Fibroblast of villous mesenchyme (primary cell): ENCODE measurements at places on chromosomes 5 and 9.

- no peak for DNase-seq
Measured at GRCh38 chr9:124613849-124614248, 106.7 kb upstream of the NR5A1 start.

- DNase-seq: no peak
Measured at GRCh38 chr5:97548739-97549080, 365.7 kb upstream of the RIOK2 start.

DNA sequence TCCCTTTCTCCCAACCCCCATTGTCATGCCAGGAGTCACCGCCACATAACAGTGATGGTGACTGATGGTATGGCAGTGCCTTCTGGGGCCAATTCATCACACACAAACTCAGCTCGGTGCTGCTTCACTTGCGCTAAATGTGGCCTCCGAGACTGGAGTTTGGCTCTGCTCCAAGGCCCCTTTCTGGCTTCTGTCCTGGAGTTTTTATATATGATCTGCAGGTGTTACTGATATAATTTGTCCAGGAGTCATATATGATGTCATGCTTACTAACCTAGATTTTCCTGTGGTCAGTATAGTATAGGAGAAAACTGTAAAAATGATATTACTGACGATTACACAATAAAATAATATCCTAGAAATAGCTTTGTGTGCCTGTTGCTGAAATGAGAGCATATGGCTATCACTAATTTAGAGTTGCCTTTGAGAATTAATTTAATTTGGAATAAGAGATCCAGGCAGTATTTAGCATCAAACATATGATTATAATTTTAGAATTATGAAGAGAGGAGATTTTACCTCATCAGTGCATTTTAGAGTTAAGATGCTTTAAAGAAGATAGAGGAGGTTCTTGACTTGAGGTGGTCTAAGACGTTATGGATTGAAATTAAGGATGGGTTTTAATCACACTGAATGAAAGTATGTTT is 334.1 kb upstream of the CD180 start:
- no peak for DNase-seq

DNA sequence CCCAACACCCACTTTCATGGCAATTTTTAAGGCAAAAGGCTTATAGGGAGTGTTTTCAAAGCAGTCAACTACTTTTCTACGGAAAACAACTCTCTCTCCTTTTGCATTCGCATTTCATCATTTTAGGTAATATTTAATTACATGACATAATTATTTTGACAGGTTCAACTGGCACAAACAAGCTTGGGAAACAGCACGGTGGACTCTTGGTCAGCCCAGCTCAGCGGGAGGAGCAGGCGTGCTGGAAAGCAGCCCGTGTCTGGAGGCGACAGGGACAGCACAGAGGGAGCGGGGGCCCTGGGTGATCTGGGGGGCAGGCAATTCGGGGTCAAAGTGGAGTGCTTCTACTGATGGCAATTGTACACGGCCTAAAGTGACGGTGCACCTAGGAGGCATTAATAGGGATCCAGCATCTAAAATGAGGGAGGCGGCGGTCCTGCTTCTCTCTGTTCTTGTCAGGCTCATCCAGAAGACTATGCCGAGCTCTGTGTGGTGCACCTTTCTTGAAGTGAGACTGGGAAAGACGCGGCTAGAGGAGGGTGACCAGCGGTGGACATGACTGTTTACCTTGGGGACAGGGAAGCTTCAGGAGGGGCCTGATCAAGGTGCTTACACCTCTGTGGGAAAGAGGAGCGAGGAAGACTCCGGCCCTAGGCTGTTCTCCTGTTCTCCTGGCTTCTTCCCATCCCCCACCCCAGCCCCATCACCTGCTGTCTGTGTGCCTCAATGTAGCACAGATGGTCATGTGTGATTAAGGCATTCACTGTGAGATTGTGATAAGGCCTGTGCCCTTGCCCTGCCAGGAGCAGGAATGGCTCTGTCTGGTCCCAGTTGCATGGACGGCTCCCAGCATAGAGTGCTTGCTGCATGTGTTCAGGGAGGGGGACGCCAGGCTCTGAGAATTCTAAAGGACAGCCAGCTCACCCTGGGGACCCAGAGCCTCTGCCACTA is 3.4 kb downstream of the MYMK start:
- DNase-seq: no peak

GRCh38 chr5:157431544-157432200 is 28.3 kb upstream of the NIPAL4 start:
- DNase-seq: peak; percentile 69

GRCh38 chr5:83864652-83865051 is 144.0 kb upstream of the HAPLN1 start:
- no peak for DNase-seq

DNA sequence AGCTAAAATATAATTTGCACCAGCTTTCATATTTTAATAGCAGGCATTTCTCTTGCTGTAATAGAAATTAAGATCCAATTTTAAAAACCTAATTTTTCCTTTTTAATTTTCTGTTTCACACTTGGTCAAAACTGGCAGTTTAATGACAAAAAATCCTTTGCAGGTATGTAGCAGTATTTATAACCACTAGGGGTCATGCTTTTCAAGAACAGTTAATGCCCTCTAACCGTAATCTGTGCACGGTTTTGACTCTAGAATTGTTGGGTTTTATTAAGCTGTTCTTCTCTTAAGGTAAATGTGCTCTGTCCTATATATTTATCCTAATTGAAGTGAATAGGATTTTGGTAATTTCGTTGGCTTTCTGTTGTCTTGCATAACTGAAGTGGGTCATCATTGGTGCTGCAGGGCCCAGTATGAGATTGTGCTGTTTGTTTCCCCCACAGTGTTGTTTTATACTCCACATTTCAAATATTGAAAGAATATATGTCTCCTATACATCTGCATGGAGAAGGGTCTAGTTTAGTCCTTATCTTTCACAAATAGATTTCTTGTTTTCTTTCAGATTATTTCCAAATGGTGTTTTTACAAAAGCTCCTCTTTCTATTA is 107.4 kb downstream of the SCAMP1 start:
- DNase-seq: peak; percentile 63

DNA sequence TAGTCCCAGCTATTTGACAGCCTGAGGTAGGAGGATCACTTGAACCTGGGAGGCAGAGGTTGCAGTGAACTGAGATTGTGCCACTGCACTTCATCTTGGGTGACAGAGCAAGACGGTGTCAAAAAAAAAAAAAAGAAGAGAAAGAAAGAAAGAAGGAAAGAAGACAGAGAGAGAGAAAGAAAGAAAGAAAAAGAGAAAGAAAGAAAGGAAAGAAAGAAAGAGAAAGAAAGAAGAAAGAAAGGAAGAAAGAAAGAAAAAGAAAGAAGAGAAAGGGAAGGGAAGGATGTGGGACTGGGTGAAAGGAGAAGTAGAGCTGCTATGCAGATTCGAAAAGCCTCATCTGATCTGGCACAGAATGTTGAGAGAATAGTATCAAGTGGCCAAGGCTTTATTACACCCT is 23.7 kb upstream of the SCAMP1 start:
- DNase-seq: no peak

- no peak for DNase-seq
Measured at GRCh38 chr5:80905405-80905804, 54.8 kb upstream of the RASGRF2 start.
